ENCODE measurements at places on chromosomes 11 and 22.

DNA sequence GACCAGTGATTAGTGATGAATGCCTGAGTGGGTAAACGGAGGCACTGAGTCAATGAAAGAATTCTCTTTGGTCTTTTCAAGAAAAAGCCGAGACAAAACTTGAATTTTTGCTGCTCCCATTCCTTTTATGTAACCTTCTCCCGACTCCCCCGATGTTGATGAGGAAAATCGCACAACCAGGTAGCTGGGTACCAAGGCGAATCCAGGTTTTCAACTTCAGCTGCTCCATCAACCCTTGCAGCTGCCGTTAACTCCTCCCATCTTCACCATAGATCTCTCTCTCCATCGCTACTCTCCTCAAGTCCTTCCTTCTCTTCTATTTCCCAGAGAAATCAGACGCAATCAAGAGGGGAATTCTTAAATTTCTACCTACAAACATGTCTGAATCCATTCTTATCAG is 611 bp upstream of the USP2 start:
- no peak for DNase-seq

GRCh38 chr11:69939551-69940245 is 120.5 kb upstream of the FGF3 start:
- no peak for DNase-seq

- no peak for DNase-seq
Observed at GRCh38 chr11:62664405-62665074, 470 bp downstream of the C11orf98 start.

- DNase-seq, result no peak
Observed at GRCh38 chr11:117634756-117635603, 162.0 kb downstream of the DSCAML1 start.

- no peak for DNase-seq
Observed at GRCh38 chr11:97454988-97455387, 1065.2 kb downstream of the JRKL start.

DNA sequence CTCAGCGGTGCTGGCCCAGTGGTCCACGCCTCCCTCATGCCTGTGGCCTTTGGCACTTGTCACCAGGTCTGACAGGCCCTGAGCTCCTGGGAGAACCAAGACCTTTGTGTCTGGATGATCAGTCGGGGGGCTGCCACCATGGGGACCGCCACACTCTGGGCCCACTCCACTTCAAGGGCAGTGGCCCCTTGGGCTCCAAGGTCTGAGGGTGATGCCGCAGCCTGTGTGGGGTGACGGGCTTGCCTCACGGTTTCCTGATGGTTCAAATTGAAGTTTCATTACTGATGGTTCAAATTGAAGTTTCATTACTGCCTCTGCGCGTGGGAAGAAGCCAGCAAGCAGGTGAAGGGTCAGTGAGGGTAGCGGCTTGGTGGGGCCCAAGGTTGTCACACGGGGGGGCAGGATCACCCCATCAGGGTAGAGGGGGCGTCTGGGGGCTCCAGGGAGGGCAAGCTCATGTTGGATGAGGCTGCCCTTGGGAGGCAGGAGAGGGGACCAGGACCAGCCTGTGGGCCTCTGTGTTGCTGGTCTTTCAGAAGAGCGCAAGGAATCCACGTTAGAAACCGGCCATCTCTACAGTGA is 27.5 kb downstream of the TRMU start:
- no peak for DNase-seq

DNA sequence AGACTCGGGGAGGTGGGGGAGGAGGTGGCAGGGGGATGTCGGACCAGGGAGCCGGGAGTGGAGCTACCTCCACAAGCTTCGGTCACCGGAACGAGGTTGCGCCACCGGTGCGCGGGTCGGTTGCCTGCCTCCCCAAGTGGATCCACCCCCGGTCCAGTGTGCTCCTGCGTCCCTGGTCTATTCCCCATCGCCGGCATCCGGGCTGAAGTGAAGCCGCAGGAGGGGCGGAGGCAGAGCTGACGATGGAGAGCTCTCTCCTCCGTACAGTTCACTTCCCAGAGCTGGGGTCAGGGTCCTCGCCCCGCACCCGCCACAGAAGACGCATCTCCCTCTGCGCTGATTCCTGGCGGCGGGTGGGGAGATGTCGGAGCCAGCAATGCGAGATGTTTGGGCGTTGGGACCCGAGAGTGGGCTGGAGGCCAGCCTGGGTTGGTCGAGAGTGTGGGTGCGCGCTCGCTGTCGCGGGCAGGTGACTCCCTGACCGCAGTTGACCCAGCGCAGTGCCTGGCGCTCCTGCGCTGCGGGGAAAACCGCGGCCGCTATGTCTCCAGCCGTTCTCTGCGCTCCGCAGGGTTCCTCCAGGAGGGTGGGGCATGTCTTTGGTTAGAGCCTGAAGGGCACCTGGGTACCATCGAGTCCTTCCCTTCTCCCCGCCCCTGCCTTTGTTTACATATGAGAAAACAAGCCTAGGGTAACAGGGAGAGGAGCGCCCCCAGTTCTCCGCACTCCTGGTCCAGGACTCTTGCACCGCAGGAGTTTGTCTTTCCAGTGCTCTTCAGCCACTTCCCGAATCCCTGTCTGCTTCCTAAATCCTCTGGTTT is 1.7 kb downstream of the C11orf96 start:
- no peak for DNase-seq
